ENCODE measurements at places on chromosomes 6 and 20.

- no peak for DNase-seq
Observed at GRCh38 chr20:11810311-11811083, 107.2 kb upstream of the BTBD3 start.

DNA sequence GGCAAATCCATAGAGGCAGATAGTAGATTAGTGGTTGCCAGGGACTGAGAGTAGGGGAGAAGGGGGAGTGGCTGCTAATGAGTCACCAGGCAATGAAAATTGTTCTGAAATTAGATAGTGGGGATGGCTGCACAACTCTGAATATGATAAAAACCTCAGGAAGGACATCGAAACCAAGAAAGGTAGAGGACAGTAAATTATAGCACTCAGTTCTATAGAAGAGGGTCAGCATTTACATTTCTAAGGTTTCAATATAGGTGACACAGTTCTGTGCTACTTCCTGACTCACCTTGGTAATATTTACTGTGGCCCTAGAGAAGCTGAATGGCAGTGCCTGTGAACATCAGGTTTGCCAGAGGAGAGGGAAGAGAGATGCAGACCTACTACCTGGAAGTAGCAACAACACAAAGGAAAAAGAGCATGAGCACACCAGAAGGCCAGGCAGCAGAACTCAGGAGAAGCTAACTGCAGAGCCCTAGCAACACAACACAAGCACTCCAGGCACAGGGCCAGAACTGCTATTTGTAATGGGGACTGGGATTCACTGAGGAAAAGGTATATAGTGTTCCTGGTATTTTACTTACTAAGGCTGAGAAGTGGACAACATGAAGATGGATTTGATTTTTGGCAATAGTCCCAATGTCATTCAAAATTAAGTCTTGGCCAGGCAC is 75.9 kb downstream of the PLCG1 start:
- DNase-seq = no peak

DNA sequence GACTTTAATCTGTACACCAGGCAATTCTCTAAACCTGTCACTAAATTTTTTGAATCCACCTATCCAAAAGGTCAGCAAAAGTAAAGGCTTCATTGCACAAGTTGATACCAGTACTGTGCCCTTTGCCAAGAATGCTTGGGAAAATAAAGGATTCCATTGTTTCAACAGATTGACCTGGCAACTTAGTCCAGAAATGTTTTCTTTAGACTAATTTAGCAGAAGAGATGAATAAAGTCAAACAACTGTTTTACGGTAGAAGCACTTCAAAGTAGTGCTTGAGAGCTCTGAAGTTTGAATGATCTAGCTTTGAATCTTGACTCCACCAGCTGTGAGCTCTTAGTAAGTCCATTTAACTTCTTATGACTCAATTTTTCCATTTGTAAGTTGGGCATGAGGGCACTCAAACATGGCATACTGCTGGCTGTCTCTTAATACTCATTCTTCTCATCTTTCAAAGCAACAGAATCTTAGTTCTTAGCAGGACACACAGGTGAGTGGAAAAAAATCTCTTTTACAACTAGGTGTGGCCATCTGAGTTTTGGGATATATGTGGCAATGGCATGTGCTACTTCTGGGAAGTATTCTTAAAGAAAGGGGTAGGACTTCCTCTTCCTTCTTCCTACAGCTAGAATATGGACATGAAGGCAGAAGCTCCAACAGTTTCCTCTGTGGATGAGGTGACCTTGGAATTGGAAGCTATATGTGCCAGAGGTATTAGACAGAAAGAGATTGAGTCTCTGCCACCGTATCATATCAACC is 55.9 kb upstream of the LOC128125822 start:
- peak; percentile 2 for DNase-seq

- peak; percentile 27 for DNase-seq
Observed at GRCh38 chr6:112441607-112442006, 94.5 kb downstream of the RFPL4B start.

DNA sequence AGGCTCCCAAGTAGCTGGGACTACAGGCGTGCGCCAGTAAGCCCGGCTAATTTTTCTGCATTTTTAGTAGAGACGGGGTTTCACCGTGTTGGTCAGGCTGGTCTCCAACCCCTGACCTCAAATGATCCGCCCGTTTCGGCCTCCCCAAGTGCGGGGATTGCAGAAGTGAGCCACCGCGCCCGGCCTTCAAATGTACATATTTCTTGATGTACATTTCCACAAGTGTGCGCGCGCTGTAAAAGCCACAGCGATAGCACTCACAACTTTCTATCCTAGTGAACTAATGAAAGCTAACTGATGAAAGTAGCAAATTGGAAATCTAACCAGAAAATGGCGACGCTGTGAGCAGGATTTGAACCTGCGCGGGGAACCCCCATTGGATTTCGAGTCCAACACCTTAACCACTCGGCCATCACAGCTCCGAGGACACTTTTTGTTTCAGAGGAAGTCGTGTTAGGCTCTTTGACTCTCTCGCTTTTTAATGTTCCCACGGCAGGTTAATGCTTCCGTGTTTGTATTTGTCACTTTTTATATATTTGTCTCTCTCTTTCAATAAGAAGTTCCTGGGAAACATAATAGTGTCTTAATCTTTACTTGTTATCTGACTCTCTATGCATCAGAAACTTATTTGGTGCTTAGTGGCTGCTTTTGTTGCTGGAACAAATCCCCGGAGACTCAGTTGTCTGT is 199.4 kb upstream of the ZNF184 start:
- peak; percentile 68 for DNase-seq

GRCh38 chr20:17128206-17128605 is 98.6 kb upstream of the PCSK2 start:
- DNase-seq = no peak

DNA sequence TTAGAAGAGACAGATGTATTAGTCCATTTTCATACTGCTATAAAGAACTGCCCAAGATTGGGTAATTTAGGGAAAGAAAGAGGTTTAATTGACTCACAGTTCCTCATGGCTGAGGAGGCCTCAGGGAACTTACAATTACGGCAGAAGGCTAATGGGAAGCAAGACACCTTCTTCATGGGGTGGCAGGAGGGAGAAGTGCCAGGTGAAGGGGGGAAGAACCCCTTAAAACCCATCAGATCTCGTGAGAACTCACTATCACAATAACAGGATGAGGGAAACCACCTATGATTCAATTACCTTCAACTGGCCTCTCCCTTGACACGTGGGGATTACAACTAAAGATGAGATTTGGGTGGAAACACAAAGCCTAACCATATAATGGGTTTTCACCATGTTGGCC is 28.9 kb upstream of the PNRC1 start:
- no peak for DNase-seq

- DNase-seq = no peak
Observed at GRCh38 chr20:20554951-20555350, 157.5 kb downstream of the RALGAPA2 start.

DNA sequence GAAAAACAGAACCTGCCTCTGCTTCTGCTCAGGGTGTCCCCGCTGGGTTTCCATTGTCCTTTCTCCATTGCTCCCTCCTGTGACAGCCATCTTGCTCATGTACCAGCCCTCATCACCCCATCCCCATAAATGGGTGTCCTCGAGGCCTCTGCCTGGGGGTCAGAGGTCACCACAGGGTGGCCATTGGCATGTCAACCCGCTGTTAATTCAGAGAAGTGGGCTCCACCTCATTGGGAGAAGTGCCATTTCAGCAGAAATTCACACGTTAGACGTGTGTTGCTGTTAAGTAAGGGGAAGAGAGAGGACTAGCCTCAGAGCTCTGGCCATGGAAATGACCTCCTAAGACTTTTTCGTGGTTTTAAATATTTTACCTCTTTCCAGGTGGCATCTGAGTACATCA is 71.9 kb downstream of the PTPN1 start:
- DNase-seq = no peak

DNA sequence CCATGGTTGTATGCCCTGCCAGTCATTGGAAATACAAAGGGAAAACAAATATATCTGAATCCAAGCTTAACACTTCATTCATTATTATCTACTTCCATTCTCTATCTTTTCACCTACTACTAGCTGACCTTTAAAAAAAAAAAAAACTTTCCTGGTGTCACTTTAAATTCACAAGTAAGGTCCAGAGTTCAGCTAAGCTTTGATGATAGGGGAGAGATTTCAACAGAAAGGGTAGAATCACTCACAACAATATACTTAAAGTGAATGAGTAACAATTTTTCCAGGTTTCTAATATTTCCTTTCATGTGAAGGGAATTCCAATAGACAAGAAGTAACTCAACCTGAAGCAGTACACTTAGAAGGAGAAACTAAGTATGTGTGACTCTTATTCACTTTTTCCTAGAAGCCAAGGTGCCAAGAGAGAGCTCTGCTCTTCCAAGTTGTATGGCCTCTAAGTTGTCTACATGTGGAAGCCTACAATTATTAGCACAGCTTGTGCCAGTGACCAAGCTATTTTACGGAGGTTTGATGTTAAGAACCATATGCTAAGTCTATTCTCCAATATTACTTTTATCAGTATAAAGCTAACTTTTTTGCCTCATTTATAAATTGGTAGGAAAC is 371.7 kb downstream of the TENT5A start:
- no peak for DNase-seq

- no peak for DNase-seq
Observed at GRCh38 chr6:121450242-121450641, 14.8 kb downstream of the GJA1 start.

DNA sequence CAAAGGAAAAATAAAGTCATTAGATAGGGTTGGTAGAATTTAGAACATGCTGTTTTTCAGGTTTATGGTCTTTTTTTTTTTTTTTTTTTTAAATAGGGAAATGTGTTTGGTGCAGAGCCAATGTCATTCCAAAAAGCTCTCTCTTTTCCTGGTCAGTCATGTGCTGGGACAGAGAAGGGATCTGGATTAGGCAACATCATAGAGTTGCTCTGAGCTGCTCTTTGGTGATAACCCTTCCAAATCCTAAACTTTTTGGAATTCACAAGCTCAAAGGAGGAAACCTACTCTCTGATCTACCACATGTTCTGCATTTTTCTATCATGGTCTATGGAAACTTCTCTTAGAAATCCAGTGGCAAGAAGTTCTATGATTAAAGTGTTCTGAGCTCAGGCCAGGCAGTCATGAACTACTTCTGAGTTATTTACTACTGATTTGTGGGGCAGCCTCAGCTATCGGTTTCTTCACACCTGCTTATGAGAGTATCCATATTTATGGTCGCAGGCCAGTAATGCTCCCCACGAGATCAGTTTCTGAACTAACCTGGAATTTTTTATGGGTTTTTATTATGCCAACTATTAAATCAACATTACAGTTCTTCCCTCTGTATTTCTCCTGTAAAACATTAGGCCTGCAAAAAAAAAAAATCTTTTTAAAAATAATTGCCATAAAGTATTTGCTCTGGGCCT is 4.8 kb downstream of the EDN1 start:
- peak; percentile 8 for DNase-seq

GRCh38 chr20:52268184-52268749 is 76.7 kb upstream of the ZFP64 start:
- DNase-seq = peak; percentile 20

DNA sequence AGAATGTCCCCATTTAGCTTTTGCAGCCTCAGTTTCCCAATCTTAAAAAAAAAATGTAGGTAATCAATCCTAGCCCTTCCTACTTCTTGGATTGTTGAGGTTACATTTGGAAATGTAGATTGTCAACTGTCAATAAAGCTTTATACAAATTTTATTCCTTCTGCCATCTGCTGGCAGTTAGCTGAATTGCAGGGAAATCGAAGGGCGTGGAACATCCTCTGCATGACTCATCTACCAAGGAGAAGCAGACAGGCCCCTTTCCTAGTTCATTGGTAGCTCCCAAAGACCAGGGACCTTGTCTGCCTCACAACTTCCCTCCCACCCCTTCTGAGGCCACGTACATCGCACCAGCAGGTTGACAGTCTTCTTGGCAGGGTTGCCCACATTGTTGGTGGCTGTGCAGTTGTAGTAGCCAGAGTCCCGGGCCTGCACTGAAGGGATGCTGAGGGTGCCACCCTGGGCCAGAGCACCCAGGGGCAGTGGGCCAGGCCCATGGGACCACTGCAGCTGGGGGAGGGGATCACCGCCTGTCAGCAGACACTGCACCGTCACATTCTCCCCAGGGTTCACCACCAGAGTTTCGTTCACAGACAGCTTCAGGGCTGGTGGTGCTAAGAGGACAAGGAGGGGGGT is 43.6 kb downstream of the MDGA1 start:
- no peak for DNase-seq

DNA sequence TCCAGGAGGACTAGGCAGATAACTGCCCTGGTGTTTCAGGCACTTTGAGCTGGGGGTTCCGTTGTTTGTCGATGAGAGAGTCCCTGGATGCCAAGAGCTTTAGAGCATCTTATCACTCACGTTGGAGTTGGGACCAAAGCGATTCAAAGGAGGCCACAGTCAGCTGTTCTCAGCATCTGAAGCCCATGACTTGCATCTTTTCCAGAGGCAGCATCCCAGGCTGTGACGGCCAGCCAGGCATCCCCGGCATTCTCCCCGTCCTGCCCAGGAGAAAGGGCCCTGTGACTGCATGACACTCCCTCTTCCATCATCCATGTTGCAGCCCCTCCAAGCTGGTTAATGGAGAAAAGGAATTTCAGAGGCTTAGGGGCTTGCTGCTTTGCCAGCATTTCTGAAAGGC is 520.3 kb downstream of the CDH26 start:
- DNase-seq = no peak

GRCh38 chr20:35021063-35021462 is 65.4 kb downstream of the MYH7B start:
- no peak for DNase-seq

DNA sequence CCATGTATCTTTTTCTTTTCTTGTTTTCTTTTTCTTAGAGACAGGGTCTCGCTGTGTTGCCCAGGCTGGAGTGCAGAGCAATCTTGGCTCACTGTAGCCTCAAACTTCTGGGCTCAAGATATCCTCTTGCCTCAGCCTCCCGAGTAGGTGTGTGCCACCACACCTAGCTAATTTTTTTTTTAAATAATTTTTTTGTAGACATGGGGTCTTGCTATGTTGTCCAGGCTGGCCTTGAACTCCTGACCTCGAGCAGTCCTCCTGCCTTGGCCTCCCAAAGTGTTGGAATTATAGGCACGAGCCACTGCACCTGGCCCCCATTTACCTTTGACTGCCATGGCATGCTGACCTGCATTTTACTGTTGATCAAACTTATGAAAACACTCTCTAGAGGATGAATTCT is 198.6 kb downstream of the SOX4 start:
- DNase-seq = no peak

- DNase-seq = no peak
Observed at GRCh38 chr20:17227669-17228623, 1.1 kb downstream of the PCSK2 start.

DNA sequence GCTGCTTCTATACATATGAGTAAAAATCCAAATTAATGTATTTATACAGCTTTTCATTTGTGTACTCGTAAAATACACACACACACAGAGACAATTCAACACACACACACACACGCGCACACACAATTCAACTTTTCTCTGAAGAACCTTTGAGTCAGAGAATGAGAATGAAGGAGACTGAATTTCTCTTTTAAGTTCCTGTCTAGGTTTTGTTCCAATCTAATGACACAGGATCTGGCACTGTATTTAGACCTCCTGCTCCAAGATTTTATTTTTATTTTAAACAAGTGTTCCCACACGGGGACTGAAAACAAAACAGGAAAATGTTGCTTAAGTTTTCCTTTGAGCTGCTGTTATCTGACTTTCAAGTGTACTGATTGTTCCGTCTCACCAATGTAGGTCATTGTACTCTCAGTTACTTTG is 250.8 kb downstream of the LAMA2 start:
- DNase-seq = peak; percentile 65

Data from fibroblast of gingiva (primary cell).